Stimulated activated CD4-positive, alpha-beta T cell treated with anti-CD3 and anti-CD28 coated beads, Interleukin-15, amount 100 ng/mL, for 48 hours (primary cell): ENCODE measurements at places on chromosomes 5 and 9.

DNA sequence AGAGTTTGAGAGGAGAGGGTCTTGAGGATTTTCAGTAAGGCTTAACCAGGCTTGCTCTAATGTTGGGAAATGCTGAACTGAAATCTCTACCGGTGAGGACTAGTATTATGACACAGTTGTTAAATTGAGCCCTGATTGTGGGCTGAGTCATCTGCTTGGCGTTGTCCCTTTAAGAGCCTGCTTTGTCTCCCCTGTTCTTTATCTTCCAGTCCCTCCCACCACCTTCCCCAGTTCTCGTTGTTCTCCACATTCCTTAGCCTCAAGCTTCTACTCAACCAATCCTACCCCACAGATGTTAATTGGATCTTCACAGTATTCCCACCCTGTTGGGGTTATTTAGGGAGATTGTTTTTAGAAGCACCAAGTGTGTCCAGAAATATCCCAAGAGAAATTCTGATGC, 57.6 kb downstream of the ANKRD55 start:
- no peak for DNase-seq

DNA sequence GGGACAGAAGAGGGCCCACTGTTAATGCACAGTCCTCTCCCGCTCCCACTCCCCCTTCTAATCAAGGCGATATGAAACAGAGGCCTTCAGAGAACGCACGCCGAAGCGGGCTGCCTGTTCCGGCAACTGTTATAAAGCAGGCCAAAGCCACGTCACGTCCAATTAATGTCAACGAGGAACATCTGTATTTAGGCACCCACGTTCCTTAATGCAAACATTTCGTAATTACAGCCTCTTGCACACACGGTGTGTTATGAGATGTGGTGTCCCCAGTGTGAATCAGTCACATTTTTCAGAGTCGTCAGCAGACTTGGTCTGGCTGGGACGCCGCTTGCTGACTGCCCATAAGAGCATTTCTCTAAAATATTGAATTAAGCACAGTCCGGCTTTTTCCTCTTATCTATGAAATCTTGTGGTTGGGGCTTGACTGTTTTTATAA, 339.0 kb downstream of the NSG2 start:
- no peak for DNase-seq

DNA sequence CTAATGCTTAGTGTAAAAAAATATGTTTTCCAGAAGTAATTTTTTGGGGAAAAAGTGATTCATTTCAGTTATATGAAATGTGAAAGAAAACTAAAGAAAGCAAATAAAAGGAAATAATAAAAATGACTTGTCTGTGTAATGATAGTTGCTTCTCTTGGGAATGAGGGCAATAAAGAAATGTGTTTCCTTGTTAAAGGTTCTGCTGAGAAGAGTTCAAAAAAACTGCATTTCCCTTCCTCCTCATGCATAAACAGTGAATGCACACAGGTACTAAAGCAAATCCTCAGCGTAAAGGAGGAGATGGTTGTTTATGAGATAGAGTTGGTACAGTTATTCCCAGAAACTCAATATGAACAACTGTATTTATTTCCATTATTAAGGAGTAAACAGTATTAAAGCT, 307.6 kb downstream of the GLIS3 start:
- no peak for DNase-seq

GRCh38 chr5:141559461-141559860, 59.3 kb downstream of the DIAPH1 start:
- DNase-seq = no peak

DNA sequence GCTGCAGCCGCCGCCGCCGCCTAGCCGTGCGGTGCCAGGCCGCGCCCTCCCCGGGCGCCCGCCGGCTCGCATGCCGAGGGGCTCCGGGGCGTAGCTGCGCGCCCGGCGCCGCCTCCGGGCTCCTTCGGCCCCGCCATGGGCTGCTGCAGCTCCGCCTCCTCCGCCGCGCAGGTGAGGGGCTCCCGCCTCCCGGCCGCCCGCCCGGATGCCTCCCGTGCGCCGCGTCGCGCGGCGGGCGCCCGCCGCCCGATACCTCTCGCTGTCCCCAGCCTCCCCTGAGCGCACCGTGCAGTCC, 230 bp downstream of the SLC44A1 start:
- no peak for DNase-seq

- no peak for DNase-seq
Measured at GRCh38 chr5:151125421-151125820, 32.2 kb downstream of the ANXA6 start.

DNA sequence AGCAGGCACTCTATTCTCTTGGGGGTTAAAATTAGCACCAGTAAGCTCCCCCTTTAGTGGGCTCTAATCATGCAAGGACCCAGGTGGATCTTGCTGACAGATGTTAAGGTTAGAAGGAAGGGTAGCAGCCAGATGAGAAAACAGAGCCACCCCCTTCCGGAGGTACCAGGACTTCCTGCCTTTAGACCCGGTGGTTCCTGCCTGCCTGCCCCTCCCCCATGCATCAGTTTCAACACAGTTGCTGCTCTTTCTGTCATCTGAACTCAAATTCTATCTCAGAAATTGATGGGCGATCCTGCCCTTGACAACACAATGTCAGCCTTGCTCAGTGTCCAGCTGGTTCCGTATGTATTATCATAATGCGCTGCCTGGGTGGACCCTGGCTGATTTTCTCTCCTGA, 287.3 kb downstream of the EBF1 start:
- DNase-seq = no peak

DNA sequence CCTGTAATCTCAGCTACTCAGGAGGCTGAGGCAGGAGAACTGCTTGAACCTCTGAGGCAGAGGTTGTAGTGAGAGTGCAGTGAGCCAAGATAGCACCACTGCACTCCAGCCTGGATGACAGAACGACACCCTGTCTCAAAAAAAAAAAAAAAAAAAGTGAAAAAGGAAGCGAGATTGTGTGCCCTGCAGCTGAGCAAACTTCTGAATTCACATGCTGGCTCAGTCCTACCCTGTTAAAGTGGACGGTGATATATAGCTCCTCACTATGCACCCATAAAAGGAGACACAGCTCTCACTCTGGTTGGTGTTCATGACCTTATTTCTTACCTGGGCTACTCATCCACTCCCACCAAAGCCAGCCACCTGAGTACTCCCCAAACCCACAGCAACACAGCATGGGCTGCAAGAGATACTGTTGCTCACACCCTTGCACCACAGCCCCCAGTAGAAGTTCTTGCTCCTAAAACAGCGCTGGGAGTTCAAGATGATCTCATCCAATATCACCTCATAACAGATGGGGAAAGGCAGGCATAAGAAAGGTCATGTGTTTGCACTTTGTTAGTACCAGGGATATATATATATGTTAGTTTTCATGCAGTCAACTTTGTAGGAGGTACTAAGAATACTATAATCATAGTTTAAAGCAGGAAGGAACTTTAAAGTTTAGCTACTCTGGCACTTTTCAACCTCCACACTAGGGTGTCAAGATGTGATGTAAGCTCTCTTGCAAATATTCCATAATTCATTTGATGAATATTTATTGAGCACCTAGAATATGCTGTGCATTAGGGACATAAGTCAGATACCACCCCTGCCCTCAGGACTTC, 4.0 kb downstream of the TTLL11 start:
- no peak for DNase-seq

DNA sequence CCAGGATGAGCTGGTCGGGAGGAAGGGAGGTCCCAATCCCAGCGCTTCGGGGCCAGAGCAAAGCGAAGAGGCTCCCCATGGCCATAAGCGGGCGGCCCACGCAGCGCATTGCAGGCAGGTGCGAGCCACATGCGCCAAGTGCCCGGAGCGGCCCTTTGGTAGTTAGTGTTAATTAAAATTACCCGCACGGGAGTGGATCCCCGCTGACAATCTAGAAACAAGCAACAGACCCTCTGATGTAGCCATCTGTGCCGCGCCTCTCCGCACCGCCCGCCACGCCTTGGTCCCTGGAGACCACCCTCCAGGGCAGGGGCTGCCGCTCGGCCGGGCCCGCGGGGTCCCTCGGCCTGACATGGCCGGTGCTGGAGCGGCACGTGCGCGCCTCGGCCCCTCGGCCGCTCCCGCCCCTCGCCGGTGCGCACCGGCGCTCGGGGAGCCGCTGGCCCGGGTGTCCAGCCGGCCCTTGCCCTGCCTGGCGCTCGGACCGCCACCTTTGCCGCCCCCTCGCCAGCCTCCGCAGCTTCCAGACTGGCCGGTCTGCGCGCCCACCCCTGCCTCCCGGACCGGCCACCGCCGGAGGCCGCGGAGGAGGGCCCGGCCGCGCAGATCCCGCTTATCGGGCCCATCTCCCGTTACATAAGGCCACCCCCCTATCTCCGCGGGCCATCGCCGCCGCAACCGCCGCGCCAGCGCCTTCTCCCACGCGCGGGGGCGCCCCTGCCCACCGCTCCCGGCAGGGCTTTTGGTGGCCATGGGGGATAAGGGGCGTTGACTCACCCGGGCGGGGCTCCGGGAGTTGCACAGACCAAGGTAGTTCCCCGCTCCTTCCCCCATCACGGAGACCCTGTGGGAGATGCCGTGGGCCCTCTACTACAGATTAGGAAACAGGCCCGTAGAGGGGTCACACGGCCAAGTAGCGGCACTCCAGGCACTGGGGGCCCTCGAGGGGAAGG, 1.9 kb upstream of the IL13 start:
- DNase-seq = no peak

DNA sequence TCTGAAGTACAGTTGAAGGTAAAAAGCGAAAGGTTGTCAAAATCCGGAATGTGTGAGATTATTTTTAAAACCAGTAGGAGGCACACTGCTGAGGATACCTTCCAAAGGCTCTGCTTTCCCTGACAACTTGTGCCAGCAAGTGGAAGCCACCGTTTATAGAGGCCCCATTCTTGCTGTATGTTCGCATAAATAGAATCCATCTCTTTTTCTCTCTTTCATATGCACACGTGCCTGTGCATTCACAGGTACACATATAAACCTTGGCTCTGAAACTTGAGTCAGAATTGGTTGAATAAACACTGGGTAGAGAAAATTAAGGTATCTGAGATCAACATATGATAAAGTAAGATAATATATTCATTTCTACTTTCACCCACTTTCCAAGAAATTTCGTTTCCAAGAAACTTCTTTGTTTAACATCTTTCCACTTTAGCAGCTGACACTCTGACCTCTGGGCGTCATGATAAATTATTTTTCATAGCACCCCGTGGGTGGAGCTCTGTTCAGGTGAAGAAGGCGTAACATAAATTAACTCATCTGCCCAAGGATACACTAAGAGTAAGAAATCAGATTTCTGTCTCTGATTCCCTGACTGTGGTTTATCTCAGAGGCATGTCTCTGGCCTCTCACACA, 63.7 kb upstream of the RICTOR start:
- peak; percentile 39 for DNase-seq

DNA sequence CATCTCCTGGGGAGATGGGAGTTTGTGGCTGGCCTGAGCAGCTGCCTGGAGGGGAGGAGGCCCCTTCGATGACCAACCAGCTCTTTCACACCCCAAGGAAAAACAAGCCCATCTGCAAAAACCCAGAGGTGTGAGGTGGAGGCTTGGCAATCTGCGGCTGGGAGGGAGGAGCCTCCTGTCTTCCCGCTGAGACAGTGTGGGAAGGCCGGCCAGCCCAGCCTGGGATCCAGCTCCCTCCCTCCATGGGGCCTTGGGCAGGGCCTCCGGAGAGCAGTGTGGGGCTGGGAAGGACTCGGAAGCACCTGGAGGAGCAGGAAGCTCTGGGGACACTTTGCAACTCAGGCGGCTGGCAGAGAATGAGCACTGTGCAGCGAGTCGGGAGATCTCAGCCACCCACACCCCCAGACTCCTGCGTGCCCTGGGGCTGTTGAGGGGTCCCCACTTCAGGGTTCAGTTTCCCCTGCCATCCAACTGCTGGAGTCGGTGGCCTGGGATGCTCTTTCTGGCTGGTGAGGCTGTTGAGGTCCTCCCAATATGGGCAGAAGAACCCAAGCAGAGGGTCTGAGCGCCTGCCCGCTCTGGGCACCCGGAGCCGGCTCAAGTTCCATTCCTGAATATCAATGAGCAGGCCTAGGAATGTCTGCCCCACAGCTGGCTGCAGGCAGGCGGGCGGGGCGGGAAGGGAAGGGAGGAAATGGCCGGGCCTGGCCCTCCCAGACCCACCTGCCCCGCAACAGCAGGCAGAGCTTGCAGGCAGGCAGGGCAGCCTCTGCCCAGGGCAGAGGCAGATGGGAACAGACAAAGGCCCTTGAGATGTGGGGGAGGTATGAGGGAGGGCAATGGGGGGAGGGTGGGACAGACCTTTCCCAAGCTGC, 101.1 kb downstream of the FGF18 start:
- DNase-seq = no peak

DNA sequence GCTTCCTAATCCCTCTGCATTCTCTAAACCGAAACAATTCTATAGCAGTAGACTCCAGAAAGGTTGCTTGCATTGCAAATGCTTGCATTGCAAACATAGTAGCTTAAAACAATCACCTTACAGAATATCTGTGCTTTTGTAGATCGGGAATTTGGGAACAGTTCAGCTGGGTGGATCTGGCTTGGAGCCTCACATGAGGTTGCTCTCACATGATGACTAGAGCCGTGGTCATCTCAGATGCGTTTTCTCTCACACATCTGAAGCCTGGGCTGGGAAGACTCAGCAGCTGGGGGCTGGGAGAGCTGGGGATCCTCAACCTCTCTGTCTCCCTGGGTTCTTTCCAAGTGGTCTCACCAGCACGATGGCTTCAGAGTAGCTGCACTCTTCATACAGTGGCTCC, 127.8 kb downstream of the MSX2 start:
- DNase-seq = no peak

GRCh38 chr5:24353611-24354010, 291.2 kb downstream of the CDH10 start:
- no peak for DNase-seq

DNA sequence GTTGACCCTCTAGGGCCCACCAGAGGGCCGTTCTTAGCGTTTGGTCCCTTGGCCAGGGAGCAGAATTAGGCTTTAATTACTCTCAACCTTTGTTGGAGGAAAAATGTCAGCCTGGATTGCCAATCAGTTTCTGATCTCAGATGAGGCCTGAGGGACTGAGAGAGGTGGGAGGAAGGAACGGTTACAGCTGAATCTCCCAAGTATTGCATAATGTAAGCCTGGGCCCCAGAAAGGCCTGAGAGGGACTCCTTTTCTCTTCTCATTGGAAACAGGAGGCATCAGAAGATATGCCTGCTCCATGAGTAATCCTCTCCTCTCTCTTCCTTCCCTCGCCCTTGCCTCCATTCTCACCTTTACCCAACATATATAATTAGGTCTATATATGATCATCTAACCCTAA, 105.7 kb downstream of the INSYN2B start:
- DNase-seq = no peak

DNA sequence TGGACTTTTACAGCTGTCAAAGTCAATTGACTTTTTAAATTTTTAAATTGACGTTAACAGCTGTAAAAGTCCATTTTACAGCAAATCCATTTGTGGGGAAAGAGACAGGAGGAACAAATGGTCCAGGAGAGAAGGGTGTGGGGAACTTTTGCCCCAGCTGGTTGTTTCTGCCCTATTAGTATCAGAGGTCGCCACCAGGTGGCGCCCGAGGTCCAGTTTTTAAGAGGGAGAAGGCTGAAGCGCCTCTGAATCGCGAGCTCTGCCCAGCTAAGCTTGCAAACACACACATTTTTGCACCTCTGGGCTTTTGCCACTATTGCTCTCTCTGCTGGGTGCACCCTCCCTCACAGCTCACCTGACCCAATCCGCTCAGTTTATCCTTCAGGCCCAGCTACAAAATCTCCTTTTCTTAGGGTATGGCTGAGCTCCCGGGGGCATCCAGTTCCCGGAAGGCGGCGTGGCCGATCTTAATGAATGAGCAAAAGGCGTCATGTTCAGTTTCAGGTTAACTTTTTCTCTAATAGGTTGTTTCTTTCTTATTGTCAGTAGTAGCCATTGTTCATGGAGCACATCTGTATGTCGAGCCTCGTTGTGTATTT, 6.3 kb upstream of the TTLL11 start:
- DNase-seq = peak; percentile 63

GRCh38 chr9:100466829-100467221, 6.1 kb upstream of the TMEFF1 start:
- no peak for DNase-seq

- DNase-seq = no peak
Measured at GRCh38 chr5:138606378-138607064, 31.3 kb upstream of the HSPA9 start.
